ENCODE measurements at places on chromosomes 5 and 9.

DNA sequence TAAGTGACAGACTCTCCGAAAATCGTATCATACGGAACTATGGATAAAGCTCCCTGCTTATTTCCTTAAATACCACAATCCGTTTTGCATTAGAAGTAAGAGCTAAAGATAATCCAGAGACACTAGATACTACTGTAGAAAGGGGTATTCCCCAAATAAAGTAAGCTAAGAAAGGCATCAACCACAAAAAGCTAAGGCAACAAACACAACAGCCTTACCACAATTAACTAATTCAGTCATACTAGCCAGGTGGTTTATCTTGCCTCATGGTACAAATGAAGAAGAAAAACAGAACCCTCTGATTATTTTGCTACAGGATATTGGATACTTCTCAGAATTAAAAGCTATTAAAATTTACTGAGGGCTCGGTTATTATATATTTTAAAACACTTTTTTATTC is 14.1 kb downstream of the ERP44 start:
- DNase-seq: no peak

GRCh38 chr9:93252116-93252780 is 68.3 kb downstream of the WNK2 start:
- DNase-seq: no peak

DNA sequence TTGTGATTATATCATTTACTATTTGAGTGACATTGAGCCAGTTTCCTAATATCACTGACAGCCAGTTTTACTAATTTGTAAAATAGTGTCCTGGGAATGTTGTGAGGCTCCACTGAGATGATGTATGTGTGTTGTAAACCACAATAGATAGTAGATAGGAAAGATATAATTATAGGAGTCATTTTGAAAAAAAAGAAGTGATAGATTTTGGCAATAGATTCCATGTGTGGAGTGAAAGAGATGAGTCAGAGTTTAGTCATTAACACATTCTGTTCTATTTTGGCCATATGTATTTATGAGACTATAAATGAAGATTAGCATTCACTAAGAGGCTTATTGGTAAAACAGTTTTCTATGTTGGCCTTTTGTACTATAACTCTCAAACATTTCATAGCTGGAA is 388.2 kb downstream of the FAM170A start:
- no peak for DNase-seq

DNA sequence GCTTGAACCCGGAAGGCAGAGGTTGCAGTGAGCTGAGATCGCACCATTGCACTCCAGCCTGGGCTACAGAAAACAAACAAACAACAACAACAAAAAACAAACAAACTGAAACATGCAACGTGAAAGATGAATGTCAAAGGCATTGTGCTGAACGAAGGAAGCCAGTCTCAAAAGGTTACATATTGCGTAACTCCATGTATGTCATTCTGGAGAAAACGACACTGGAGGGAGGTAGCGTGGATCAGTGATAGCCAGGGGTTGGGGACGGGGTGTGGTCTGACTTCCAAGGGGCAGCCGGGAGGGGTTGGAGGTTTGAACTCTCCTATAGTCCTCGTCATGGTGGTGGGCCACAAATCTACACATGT is 12.1 kb upstream of the WDR5 start:
- DNase-seq: no peak

DNA sequence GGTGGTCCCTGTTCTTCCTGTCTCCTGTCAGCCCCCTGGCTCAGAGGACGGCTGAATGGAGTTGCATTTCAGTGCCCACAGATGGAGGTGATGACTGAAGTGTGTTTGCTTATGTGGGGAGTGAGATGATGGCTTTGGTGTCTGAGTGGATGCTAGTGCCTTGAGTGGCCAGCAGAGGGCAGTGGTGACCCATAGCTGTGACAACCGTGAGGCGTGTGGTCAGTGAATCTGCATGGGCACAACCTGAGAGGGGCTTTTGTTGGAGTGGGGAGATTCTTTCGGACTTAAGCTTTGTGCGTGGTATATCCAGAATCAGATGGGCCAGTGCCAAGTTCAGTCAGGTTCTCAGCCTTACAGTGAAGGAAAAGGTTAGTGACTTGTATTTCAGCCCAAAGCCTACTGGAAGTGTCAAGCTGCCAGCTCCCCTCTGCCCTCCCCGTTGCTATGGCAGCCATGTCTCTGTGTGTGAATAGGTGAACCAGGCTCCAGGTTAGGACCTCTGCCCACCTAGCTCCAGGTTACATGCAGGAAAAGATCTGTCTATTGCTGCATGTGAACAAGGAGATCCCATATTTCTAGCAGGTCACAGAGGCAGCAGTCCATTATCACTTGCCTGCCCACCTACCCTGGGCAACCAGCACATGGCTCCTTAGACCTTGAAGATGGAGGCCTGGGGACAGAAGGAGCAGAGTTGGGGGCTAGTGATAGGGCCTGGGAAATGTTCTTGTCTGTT is 14.7 kb upstream of the CXXC5 start:
- DNase-seq: no peak

DNA sequence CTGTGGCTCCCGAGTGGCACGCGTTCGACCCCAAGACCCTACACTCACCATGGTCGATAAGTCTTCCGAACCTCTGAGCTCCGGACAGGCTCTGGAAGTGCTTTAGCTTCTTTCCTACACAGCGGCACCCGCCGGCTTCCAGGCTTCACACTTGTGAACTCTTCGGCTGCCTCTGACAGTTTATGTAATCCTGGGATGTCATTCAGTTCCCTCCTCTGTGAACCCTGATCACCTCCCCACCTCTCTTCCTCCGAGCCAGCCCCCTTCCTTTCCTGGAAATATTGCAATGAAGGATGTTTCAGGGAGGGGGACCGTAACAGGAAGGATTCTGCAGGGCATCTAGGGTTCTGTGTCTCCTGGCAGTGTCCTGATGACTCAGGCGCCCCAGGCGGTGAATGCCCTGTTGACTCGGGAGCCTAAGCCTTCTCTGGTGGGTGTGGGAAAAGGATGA is at the start of gene CD14:
CD14 (minus strand) TSS at position 155 of the 451 bp plus-strand sequence; CDS start at position 51, 104 bp downstream.
- DNase-seq: no peak

DNA sequence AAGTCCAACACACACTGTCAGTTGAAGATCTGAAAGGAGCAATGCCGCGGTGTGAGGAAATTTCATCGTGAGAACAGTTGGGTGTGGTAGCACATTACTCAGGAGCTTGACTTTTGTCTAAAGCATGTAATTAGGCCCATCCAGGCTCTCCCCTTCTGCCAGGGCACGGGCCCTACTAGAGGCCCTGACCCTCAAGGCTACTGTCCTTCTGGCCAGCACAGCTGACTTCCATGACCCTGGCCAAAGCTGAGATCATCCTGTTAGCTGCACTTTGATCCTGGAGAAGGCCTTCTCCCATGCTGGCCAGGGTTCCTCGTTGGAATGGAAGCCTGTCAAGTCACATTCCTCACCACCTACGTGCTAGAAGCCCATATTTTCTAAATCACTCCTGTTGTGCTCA is 77.8 kb upstream of the SLC1A3 start:
- DNase-seq: no peak

DNA sequence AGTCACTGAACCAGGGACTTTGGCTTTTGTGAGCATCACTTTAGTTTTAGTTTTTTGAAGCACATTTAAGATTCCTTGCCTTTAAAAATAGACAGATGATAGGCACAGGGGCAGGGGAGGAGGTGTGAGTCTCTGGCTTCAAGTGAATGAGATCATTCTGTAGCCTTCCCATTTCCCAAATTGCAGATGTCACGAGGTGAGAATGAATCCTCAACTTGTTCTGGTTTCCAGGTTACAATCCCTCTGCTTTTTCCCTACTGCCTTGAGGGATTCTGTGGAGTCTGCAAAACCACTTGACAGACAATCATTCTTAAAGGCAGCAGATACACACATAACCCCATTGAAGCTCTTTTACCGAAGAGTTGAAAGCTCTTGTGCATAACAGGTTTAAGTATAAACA is 332.4 kb downstream of the DMAC1 start:
- no peak for DNase-seq

GRCh38 chr9:127955294-127956015 is 17.8 kb upstream of the DPM2 start:
- peak; percentile 72 for DNase-seq

DNA sequence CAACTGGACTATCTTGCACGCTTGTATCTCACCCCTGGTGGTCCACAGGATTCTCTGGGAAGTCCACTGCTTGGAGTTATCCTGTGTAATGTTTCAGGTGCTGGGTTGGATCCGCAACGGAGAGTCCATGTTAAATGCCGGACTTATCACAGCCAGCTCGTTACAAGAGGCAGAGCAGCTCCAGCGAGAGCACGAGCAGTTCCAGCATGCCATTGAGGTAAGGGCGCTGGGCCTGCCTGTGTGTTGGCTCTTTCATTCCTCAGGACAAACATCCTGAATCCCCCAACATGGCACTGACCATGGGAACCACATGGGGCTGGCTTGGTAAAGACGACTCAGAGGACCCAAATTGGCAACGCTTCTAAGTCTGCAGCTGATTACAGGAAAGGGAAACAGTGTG is 214.8 kb upstream of the OTULINL start:
- no peak for DNase-seq

- DNase-seq: no peak
These were observed 774.8 kb downstream of the KCTD16 start for GRCh38 chr5:144945503-144945902.

DNA sequence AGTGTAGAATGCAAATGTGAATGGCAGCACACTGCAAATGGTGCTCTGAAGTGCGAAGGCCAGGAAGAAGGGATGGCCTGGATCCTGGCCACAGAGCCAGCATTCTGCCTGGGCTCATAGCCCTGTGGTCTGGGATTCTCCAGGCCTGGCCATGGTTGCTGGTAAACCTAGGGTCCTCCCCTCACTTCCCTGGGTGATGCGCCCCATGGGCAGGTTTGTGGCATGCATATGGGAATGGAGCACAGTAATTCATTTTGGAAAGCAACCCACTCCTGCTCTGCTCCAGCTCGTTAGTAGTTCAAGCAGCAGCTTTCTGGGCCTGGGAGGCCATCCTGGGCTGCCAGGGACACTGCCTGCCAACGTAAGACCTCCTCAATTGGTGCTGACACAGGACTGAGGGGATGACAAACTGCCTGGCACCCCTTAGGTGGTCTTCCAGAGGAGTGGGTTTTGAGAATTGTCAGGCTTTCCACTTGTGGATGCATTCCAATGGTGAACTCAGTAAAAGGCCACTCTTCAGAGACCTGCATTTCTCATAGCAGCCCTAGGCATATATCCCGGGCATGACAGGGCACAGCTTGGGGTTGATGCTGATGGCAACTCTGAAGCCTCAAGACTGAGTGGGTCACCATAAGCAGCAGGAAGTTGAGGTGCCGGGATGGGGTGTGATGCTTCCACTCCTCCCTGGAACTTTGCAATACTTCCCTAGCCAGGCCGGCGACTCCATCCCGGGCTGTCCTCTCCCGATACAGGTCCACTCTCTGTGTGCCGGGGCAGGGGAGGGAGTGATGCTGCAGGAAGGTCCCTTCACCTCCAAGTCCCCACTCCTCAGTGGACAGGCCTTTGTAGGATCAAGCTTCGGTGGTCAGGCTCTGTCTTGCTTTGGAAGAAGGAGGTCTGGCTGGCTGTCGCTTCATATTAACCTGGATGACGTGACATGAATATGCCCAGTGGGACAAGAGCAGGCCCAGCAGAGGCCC is 1.2 kb upstream of the SLC25A48 start:
- DNase-seq: no peak

GRCh38 chr5:34564710-34565235 is 91.4 kb upstream of the RAI14 start:
- DNase-seq: no peak

GRCh38 chr9:73014011-73014410 is 61.2 kb upstream of the ALDH1A1 start:
- DNase-seq: no peak

GRCh38 chr5:135185481-135186065 is 151.5 kb upstream of the PITX1 start:
- no peak for DNase-seq

DNA sequence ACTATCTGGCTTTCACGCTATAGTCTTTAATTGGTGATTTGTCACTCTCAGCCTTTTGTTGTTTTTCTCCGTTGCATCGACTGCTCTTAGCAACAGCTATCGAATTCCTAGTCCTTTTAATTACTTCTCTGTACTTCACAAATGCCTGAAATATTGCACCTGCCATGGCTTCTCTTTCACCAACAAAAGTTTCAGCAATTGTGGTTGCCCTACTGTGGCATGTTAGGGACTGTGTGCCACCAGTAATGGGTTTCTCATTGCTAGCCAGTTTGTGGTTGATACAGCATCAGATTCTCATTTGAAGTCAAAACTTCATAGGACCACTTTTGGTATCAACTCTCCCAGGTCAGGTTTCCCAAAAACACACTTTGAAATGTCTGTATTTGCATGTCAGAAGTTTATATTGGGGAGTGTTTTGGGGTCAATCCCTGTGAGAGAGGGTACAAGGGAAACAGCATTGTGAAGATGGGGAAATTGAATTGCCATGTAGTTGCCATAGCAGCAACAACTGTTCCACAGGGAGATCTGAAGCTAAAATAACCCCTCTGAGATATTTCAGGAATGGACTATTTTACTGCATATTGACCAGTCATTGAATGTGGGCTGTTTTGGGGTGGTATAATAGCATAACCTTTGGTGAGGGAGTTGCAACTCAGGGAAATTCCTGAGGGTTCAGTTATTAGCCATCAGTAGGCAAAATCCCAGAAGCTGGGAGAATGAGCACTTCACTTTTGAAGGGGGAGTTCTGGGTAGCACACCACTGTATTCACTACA is 99.2 kb downstream of the WDR70 start:
- DNase-seq: no peak

- DNase-seq: no peak
These were observed 644 bp downstream of the BRD3 start for GRCh38 chr9:134066913-134067851.

GRCh38 chr5:114097570-114097969 is 264.3 kb upstream of the KCNN2 start:
- no peak for DNase-seq

GRCh38 chr9:93456504-93456903 is 3.1 kb upstream of the FAM120AOS start:
- DNase-seq: no peak

GRCh38 chr5:176985516-176985915 is 21.1 kb downstream of the UIMC1 start:
- no peak for DNase-seq

DNA sequence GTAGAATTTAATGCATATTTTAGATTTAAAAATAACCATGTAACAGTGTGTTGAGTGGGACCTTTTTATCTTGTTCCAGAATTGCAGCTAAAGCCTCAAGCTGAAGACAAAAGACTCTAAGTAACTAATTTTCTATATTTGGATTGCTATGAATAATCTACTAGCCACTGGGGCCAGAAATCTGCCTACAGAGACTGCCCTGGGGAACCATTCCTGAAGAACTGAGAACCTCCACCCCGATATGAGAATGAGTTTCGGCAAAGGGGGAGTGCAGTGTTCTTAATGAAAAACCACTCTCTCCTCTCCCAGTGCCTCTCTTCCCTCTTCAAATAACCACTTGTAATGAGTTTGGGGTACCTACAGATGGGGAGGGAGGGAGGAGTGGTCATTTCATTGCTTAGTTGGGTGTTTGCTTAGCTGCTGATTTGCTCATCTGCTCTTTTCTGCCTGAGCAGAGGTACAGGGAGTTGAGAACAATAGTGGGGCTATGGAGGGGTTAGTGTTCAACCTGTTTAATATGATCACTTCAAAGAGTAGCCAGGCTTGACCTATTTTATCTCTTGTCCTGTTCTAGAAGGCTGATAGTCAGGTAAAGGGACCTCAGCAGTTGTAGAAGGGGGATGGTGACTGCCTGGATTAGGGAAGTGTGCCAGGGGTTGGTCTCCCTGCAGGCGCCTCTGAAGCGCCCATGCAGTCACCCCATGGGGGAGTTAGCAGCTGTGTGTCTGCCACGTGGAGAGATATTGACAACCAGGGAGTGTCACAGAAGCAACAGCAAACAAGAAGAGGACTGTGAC is 47.7 kb downstream of the ATG10 start:
- DNase-seq: no peak

Data from stimulated activated CD8-positive, alpha-beta memory T cell treated with anti-CD3 and anti-CD28 coated beads, Interleukin-4, amount 100 ng/mL, for 1 hour (primary cell).